Choroid plexus epithelial cell (primary cell): ENCODE measurements at places on chromosomes 1 and 21.

DNA sequence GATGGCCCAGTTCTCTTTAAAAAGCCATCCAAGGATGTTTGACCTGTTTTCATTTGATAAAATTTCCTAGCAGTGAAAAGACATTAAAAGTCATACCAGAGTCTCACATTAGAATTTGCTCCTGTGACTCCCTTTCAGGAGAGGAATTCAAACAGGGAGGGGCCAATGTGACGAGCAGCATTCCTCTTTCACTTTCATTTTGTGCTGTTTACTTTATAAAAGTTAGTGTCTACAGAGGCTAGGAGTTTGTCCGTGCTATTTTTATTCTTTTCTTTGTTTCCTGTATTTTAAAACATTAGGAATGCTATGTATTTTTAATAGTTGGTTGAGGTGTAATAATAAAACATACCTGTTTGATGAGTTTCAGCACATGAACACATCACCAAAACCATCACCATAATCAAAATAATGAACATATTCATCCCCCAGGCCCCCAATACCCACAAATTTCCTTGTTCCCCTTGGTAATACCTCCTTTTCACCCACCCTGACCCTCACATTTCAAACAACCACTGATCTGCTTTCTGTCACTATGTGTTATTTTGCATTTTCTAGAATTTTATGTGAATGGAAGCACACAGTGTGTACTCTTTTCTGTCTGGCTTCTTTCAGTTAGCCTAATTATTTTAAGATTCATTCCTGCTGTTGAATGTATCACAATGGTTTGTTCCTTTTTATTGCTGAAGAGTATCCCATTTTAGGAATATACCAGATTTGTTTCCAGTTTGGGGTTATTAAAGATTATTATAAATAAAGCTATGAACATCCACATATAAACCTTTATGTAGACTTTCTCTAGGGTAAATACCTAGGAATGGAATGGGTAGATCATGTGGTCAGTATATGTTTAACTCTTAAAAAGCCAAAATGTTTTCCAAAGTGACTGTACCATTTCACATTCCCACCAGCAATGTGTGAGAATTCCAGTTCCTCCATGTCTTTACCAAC lies 129.5 kb downstream of the TENT5C start:
- peak; percentile 77 for DNase-seq

DNA sequence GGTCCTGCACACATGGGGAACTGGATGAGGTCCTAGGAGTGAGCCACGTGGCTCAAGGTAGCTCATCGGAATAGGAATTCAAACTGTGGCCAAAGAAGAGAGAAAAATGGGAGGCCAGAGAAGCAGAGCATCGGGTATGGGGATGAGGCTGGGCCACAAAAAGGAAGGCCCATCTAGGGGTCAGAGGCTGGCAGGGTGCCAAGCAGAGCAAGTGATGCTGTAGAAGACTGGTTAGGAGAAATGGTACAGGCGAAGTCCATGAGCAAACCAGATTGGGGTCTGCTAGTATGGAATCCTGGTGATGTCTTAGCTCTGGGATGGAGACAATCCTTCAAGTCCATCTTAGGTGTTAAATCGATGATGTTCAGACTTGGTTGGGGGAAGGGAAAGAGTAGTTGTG lies 68.0 kb downstream of the TEX35 start:
- no peak for DNase-seq

GRCh38 chr1:117612517-117613248 lies 6.8 kb downstream of the TENT5C start:
- DNase-seq: no peak

- DNase-seq: no peak
Observed at GRCh38 chr1:94274561-94274960, 37.2 kb upstream of the ARHGAP29 start.

- DNase-seq: no peak
Observed at GRCh38 chr1:210819266-210819665, 314.7 kb downstream of the KCNH1 start.

GRCh38 chr1:19313961-19314882 lies 2.1 kb downstream of the SLC66A1 start:
- DNase-seq: no peak

- no peak for DNase-seq
Observed at GRCh38 chr1:46797696-46798470, 963 bp upstream of the CYP4B1 start.

GRCh38 chr1:231699784-231700183 lies 73.2 kb downstream of the DISC1 start:
- peak; percentile 61 for DNase-seq

GRCh38 chr21:17446737-17447136 lies 66.1 kb upstream of the CXADR start:
- DNase-seq: no peak

- DNase-seq: no peak
Observed at GRCh38 chr1:50879137-50879536, 80.9 kb downstream of the FAF1 start.

- peak; percentile 65 for DNase-seq
Observed at GRCh38 chr1:180230791-180231505, 884 bp downstream of the LHX4 start.

- peak; percentile 25 for DNase-seq
Observed at GRCh38 chr1:32967888-32968568, 3.4 kb upstream of the RNF19B start.

- DNase-seq: no peak
Observed at GRCh38 chr1:48810740-48811139, 34.0 kb upstream of the BEND5 start.

DNA sequence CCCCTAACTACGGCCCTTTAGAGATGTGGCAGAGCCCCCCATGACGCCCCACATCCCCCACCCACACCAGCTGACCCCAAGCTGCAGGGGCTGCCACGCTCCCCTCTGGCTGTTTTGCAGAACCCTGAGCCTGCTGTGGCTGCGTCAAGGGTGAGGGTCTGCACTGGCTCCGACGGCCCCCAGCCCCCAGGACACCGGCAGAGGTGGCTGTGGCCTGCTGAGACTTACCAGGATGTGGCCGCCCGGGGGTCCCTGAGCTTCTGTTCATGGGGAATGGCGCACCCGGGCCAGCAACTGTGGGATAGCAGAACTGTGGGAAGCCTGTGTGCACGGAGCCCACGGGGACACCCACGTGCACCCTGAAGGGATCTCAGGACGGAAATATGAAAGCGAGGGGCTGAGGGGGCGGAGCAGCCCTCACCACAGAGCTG lies 12.8 kb upstream of the RNF223 start:
- DNase-seq: no peak

DNA sequence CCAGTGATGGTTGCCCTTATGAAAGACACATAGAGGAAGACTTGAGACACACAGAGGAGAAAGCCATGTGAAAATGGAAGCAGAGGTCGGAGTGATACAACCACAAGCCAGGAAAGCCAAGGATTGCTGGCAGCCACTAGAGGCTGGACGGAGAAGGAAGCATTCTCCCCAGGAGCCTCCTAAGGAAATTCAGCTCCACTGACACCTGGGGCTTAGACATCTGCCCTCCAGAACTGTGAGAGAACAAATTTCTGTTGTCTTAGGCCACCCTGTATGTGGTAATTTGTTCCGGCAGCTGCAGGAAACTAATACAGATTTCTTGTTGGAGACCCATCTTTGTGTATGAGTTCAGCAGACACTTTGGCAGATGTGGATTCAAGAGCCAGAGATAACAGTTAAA lies 126.9 kb upstream of the ATP1A1 start:
- DNase-seq: peak; percentile 1

DNA sequence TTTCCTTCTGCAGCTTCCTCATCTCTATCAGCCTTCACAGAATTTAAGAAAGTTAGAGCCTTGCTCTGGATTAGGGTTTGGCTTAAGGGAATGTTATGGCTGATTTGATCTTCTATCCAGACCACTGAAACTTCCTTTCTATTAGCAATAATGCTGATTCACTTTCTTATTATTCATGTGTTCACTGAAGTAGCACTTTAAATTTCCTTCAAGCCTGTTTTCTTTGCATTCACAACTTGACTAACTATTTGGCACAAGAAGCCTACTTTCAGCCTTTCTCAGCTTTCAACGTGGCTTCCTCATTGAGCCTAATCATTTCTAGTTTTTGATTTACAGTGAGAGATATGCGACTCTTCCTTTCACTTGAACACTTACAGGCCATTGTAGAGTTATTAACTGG lies 528.5 kb downstream of the PLPP3 start:
- DNase-seq: no peak

- no peak for DNase-seq
Observed at GRCh38 chr1:4091996-4092395, 191.9 kb upstream of the C1orf174 start.

DNA sequence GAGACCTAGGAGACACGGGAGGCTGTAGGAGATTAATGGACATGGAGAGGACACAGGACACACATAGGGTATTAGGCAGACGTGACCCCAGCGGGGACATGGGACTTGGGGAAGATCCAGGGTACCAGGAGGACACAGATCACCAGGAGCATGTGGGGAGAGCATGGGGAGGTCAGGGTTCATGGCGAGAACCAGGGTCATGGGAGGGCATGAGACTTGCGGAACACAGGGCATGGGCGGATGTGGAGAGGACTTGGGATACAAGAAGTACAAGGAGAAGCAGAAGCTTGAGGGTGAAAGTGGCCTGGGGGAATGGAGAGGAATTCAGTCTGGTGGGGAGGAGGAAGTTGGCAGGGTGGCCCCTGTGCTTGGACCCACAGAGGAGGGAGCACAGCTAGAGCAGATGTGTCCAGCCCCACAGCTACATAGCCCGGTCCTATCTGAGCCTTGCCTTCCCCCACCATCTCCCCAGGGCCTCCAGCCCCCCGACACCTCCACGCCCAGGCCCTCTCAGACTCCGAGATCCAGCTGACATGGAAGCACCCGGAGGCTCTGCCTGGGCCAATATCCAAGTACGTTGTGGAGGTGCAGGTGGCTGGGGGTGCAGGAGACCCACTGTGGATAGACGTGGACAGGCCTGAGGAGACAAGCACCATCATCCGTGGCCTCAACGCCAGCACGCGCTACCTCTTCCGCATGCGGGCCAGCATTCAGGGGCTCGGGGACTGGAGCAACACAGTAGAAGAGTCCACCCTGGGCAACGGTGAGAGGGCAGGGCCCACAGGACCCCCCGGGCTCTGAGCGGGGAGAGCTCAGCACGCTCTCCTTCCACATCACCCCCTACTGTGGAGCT lies 12.1 kb downstream of the TIE1 start:
- DNase-seq: no peak

GRCh38 chr1:37575692-37576091 lies 19.0 kb downstream of the DNALI1 start:
- DNase-seq: peak; percentile 51
